Natural killer cell (primary cell): ENCODE measurements at places on chromosomes 7 and 10.

DNA sequence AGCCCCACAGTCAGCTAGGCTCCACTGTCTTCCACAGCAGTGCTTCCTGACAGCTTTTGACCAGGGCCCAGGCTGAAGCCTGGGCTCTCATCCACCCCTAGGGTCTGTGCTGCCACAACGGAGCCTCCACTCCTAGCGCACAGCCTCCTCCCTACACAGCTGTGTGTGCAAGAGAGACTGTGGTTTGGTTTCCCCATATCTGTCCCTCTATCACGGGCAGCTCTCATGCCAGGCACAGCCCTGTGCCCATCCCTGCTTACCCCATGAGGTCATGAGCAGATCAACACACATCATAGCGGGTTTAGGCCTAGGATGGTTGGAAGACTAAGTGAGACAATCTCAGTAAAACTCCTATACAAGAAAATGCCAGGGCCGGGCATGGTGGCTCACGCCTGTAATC lies 61.7 kb upstream of the PLXNA4 start:
- DNase-seq: no peak

DNA sequence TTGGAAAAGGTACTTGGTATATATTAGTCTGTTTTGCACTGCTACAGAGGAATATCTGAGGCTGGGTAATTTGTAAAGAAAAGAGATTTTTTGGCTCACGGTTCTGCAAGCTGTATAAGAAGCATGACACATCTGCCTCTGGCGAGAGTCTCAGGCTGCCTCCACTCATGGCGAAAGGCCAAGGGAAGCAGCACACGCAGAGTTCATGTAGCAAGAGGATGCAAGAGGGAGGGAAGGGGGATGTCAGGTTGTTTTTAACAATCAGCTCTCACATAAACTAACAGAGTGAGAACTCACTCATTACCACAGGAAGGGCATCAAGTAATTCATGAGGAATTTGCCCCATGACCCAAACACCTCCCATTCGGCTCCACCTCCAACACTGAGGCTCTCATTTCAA lies 484.8 kb upstream of the DPP6 start:
- no peak for DNase-seq

- peak; percentile 84 for DNase-seq
Measured at GRCh38 chr10:15169555-15170401, 1.3 kb upstream of the NMT2 start.

GRCh38 chr7:134710854-134711624 lies 64.4 kb downstream of the BPGM start:
- DNase-seq: no peak

- DNase-seq: no peak
Measured at GRCh38 chr10:80611481-80612185, 73.9 kb downstream of the SH2D4B start.

GRCh38 chr7:158382363-158383254 lies 205.0 kb downstream of the PTPRN2 start:
- DNase-seq: no peak

- DNase-seq: peak; percentile 24
Measured at GRCh38 chr7:42014625-42015618, 222.1 kb downstream of the GLI3 start.

- DNase-seq: no peak
Measured at GRCh38 chr7:44163591-44163990, 22.5 kb upstream of the MYL7 start.

GRCh38 chr10:122012731-122013130 lies 23.8 kb downstream of the TACC2 start:
- no peak for DNase-seq

DNA sequence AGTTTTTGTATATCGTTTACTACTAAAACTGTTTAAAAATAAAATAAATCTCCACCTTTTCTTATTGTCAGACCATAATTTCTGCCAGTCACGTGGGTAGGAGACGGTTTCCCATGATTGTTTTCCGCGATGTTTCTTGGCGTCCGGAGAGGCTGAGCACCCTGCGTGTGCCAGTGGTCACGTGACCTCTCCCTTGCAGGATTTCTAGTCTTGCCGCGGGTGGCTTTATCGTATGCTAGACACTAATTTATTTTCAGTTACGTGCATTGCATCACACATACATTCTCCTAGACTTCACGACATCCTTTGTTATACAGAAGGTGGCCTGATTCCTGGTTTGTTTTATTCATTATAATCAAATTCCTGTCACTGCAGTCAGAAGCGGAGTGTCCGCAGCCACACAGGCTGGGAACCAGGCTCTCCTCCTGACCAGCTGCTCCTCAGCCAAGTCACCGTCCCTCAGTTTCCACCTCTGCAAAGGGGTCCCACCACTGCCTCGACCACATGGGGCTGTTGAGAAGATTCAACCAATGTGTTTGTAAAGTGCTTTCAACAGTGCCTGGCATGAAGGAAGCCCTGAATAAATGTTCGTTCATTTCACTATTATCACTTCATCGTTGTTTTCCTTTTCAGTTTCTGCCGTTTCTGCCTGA lies 203.2 kb upstream of the PPP2R2D start:
- DNase-seq: no peak

- DNase-seq: no peak
Measured at GRCh38 chr10:69899727-69900595, 98.3 kb downstream of the COL13A1 start.

DNA sequence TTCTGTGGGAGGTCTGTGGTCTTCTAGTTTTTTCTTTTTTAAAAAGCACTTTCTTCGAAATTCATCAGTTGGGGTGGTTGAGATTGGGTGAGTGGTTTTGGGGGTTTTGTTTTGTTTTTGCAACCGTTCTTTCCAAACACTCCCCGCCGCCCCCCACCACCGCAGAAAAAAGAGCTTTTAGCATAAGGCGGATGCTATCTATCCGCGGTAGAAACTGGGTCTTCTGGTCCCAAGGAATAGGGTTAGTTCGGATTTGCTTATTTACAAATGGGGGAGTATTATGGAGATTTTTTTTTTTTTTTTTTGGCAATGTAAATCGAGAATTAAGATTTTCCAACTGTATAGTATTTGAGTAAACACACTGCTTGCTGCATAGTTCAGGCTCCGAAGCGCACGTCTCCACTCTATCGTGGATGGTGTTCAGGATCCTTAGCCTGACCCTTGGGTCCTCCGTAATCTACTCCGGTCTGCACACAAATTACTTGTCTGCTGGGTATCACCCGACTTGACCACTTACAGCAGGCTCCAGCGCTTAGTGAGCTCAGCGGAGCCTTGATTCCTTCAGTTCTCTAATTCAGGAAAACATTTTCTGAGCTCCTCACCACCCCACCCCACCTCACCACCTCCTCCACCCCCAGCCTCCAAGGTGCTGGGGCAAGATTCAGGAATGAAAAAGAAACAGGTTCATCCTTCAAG lies 757 bp upstream of the NRCAM start:
- DNase-seq: no peak

DNA sequence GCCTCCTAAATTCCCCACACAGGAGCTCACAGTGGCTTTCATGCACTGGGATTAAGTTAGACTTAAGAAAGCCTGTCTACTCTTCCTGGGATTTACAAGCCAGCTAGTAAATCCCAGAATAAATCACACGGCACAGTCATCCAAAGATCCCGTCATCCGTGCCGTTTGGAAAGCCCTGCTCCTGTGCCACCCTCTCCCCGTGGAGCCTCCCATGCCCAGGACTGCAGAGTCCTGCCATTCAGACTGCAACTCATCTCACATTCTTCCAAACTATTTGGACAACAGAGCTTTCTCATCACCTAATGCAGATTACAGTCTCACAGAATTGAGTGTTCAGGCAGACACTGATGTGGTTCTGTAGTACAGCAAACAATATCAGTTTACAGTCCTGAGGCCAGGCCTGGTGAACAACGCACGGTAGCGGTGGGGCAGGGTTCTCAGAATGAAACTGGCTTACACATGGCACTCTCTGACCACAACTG lies 166.5 kb downstream of the EGFR start:
- no peak for DNase-seq

GRCh38 chr7:2651336-2651735 lies 19.6 kb downstream of the TTYH3 start:
- no peak for DNase-seq

- DNase-seq: no peak
Measured at GRCh38 chr10:50501924-50502452, 121.8 kb downstream of the SGMS1 start.

- DNase-seq: no peak
Measured at GRCh38 chr7:117908031-117908795, 35.0 kb upstream of the CTTNBP2 start.

GRCh38 chr7:140458916-140459315 lies 20.4 kb downstream of the MKRN1 start:
- DNase-seq: no peak

DNA sequence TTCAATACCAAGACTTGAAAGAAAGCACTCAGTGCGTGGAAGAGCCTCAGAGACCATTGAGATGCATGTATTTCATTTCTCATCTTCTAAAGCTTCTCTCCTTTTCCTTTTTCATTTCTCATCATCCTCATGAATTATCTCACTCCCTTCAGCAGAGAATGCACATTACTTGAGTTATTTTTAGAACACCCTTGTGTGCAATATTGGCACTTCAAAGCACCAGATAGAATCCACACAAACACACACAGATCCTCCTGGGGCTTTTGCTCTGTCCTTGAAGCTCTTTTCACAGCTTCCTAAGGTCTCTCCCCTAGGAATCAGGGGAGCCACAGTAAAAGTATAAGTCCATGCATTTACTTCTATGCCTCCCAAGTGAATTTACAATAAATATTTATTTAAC lies 18.3 kb downstream of the DGKI start:
- no peak for DNase-seq

GRCh38 chr10:33117816-33118215 lies 159.8 kb upstream of the ITGB1 start:
- peak; percentile 84 for DNase-seq

GRCh38 chr10:110216942-110217661 lies 9.7 kb downstream of the MXI1 start:
- DNase-seq: no peak

GRCh38 chr10:88157981-88158465 lies 294.6 kb downstream of the PTEN start:
- DNase-seq: no peak

DNA sequence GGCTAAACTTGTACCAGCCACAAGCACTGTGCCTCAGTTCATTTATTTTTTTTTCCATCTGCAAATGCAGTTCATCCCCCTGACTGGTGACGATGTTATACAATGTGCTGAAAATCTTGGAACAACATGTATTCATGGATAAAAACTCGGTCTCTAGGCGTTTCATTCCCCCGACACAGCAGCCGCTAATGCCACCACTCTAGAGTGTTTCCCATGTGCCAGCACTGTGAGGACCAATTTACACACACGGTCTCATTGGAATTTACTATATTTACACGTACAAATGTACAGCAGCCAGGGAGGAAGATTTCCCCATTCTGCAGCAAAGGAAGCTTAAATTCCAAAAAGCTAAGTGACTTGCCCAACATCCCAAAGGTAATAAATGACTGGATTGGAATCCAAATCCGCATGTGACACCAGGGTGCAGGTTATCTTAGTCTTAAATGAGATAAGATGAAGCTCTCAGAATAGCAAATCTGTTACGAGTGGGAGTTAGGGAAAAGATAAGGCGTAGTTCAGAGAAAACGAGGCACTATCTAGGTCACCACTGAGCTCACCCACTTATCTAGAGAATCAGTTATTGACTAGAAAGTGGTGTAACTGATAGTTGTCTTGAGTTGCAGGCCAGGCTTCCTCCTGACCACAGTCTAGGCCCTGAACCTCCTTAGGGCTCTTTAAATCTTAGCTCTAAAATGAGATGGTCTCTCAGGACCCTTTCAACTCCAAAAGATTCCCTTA lies 36.7 kb downstream of the FAM107B start:
- no peak for DNase-seq

DNA sequence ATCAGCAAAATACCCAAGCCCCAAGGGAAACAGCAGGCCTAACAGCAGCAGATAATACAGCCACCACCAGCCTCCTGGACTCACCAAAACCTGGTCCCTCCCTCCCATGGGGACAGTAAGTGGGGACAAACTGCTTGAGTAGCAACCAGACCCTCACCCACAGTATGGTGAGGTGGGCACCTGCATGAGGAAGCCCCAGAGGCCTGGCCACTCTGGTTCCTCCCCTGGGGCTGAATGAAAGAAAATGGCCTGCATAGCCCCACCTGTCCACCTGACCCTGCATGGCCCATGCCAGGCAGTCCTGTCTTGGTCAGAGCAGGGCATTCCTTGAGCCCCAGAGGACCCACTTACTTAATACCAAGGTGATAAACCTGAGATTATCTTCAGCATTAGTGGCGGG lies 13.0 kb upstream of the C10orf90 start:
- no peak for DNase-seq

DNA sequence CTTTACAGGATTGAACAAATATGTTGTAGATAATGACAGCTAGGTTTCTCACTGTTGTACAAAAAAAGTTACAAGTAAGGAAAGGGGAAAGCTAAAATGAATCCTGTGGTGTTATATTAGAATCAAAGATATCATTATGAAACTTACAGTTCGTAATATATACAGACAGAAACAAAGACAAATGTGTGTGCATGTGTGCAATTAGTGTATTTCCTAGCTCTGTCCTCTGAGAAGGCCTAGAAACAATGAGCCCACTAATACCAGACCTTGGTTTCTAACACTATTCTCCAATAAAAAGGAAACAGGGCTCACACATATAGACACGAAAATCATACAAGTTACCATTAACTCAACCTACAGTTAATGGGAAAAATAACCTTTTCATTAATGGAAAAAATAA lies 8.0 kb downstream of the KDM7A start:
- no peak for DNase-seq

DNA sequence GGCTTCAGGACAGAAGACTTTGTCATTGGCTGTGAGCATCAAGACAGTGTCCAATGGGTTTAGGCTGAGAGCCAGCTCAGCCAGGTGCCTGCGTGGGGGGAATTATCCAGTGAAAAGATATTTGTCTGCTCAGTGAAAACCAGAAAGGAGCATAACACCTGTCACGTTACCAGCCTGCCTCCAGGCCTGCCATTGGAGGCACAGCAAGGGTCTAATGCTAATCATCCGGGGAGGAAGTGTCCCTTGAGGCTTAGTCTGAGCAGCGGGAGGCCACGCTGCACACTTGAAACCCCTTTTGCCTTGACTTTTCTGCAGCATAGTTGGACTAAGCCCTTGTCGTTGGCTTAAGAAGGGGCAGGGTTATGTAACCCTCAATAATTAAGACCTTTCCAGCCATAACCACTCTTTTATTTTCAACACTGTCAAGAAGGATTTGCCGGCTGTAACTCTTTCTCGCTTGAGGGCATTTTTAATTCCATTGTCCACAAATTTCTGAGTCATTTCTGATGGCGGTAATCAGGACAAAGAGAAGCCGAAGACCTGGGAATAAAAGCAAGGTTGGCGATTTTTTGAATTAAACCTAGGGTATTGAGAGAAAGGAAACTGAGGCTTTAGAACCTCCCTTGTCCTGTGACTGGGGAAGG lies 639.6 kb upstream of the FOXK1 start:
- DNase-seq: no peak

DNA sequence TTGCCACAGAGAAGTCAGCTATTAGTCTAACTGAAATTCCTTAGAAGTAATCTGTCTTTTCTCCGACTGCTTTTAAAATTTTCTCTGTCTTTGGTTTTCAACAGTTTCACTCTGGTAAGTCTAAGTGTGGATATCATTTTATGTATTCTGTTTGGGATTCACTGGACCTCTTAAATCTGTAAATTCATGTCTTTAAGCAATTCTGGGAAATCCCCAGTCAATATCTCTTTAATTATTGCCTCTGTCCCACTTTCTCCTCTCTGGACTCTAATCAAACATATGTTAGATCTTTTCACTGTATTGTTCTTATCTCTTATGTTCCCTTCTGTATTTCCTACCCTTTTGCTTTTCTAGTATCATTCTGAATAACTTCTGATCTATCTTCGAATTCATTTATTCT lies 29.9 kb downstream of the CFAP43 start:
- no peak for DNase-seq

- DNase-seq: no peak
Measured at GRCh38 chr10:31075434-31075833, 43.8 kb upstream of the ZNF438 start.
